Progenitor cell of endocrine pancreas (in vitro differentiated cells): ENCODE measurements at places on chromosomes 3 and 15.

GRCh38 chr15:74893627-74894026 is 3.8 kb downstream of the MPI start:
- no peak for DNase-seq

DNA sequence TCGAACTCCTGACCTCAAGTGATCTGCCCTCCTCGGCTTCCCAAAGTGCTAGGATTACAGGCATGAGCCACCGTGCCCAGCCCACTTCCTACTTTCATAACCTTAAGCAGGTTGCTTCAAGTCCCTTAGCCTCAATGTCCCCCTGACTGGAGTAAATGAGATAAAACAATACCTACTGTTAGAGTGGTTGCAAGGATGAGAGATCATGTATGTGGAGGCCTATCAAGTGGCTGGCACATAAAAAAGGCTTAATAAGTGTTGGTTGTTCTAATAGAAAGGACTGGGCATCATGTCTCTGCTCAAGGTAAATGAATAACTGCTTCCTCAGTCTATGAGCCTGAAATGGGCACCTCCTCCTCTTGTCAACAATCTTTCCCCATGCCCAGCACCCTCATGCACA is 25.9 kb upstream of the UBE2E1 start:
- no peak for DNase-seq

DNA sequence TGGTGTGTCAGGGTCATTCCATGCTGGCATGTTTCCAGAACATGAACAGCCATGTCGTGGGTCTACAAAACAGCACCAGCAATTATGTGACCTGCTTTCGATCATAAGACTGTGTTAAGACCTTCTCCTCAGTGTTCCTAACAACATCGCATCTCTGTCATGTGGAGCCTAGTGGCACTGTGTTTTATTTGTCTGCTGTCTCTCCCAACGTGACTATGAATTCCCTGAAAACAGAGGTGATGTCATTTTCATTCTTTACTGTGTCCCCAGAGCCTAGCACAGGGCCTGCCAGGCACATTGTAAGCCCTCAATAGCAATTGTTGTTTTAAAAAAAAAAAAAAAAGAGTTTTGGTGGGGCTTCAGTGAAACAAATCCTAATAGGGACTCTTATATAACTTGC is 94.2 kb upstream of the IL12A start:
- DNase-seq: no peak

- DNase-seq: no peak
Observed at GRCh38 chr3:142007710-142008399, 131.4 kb downstream of the ATP1B3 start.

DNA sequence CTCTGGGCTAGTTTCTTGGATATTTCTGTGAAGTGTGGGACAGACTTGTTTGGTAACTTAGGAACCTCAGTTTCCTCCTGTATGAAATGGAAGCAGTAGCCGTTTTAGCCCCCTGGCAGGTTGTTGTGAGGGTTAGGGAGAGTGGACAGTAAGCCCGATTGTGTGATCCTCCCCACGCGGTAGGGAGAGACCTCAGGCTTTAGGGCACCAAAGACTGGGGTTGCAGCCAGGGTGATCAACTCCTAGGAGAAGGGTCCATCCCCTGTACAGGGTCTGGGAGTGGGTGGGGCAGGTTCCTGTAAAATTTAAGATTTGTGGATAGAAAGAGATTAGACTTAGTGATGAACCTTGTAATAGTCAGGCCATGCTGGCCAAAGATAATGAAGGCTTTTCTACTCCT is 120.5 kb downstream of the SMAD6 start:
- DNase-seq: no peak
